NCI-H1105 (cell line): ENCODE measurements at places on chromosomes 2 and 18.

GRCh38 chr2:1115843-1116539, 165.3 kb downstream of the SNTG2 start:
- DNase-seq: no peak

- no peak for DNase-seq
These were observed 163.2 kb upstream of the CYRIA start for GRCh38 chr2:16828828-16829160.

DNA sequence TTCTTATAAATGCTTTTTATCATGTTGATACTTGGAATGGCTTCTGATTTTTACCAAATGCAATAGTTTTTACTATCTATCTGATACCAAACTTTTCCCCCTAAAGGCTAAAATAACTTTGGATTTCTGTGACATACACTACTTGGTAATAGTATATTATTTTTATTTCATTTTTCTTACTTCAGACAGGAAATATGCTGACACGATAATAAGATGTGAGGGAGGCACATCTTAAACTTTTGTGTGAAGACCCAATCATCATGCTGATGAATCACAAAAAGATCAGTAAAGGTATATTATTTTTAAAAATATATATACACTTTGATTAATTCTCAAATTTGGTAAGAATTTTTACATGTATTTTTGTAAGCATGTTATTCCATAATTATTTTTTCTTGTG, 122.8 kb downstream of the TGIF1 start:
- no peak for DNase-seq

DNA sequence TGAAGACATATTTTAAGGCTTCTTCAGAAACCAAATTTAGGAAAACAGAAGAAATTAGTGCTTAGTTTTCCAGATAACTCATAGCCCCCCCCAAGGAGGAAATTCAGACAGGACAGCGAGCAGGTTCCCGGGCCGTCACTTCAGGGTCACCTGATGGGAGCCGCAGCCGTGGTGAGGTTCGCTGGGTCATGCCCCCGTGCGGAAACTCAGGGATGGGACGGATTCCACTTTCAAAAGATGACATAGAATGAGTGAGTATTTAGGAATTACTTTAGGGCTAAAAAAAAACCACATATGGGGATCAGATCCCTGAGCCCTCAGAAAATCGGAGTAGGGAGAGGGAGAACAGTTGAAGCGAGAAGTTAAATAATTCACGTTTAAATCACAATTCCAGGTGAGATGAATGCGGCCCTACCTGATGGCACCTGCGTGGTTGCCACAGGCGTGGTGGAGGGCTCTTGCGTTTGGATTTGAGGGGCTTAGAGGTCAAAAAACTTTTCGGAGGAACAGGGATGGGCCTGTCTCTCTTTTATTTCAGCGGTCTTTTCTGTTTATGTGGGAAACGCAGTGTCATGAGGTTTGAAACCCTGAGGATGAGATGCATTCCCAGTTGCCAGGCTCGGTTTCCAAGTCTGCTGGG, 114.4 kb downstream of the NFATC1 start:
- DNase-seq: no peak

DNA sequence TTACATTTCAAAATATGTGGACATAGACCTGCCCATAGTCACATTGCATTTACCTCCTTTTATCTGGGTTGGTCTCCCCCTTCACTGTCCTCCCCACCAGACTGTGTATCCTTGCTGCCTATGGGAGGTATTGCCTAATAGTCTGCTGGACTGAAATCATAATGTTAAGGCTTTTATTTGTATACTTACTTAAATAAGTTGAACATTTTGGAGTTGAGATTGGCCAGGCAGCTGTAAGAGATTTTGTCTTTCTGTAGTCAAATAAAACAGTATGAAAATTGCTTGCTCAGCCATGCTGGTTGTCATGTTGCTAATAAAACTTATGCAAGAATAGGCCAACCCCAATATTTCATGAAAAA, 280.9 kb downstream of the PTPRM start:
- no peak for DNase-seq

DNA sequence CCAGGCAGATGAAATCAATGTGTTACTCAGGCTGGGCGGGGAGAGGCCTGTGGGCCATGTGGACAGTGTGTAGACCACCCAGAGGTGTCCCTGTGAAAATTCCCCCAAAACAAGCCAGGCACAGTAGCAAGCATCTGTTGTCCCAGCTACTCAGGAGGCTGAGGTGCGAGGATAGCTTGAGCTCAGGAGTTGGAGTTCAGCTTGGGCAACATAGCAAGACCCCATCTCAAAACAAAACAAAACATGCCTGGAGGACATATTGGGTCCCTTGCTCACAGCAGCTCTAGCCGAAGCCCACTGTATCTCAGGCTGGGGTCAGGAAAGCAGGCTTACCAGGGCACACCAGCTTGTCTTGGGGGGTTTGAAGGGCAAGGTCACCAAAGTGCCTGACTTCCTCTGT, 4.3 kb upstream of the PTMA start:
- DNase-seq: no peak

DNA sequence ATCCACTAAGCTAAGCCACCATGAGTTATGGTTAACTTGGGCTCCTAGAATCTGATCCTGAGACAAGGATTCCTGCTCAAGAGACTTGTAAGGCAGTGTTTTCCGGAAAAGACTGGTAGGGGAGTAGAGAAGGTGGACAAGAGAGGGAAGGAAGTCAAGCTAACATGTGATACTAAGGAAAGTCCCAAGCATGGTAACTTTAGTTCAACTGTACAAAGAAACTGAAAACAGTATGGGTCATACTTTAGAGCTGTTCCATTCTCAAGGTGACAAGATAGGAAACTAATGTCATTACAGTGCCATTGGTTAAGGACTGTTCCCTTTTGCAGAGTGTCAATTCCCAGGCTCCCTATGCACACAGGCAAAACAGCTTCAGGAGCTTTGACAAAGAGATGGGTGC, 5.8 kb downstream of the MYO5B start:
- no peak for DNase-seq

GRCh38 chr2:136787970-136788369, 22.6 kb downstream of the THSD7B start:
- no peak for DNase-seq

DNA sequence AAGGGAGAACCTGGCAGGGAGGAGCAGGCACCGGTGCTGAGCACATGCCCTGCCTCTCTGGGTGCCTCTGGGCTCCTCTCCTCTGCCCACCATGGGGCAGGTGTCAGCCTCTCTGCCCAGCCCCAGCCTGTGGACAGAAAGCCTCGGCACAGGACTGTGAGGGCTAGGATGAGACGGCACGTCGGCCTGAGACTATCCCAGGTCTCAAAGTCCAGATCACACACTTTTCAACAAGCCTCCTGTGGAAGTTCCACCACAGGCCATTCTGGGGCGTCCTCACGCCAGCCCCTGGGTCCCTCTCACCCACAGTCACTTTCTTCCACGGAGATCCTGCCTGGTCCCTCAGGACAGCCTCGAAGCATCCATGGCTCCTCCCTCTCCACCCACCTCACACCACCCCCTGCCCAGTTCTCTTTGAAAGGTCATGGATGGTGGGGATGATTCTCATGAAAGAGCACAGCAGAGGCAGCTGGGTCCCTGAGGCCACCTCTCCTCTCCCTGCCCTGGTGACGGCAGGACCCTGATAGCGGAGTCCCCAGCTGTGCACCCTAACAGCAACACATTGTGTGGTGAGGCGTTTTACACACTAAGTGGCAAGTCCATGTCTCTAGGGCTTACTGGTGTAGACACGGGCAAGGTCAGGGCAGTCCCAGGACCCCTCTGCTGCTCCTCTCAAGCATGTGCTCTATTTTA, 569.4 kb upstream of the SALL3 start:
- no peak for DNase-seq

DNA sequence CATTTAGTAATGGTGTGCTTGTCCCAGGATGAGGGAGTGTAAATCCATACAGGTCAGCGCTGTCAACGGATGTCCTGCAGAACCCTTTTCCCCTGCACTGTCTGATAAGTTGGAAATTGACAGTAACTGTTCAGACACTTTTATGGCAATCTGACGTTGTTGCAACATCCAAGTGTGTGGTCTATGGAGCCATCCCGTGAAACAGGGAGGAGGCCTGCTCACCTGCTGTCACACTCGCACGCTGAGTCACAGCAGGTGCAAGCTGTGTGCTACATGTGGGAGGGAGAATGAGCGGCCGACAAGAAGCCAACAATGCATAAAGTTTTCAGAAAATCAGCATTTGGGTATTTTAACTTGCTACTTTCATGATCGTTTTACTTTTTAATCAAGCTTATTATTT, 43.7 kb upstream of the RMDN2 start:
- DNase-seq: no peak

GRCh38 chr2:233063976-233064411, 3.9 kb downstream of the INPP5D start:
- no peak for DNase-seq

GRCh38 chr2:11096591-11096990, 58.7 kb upstream of the SLC66A3 start:
- DNase-seq: no peak

DNA sequence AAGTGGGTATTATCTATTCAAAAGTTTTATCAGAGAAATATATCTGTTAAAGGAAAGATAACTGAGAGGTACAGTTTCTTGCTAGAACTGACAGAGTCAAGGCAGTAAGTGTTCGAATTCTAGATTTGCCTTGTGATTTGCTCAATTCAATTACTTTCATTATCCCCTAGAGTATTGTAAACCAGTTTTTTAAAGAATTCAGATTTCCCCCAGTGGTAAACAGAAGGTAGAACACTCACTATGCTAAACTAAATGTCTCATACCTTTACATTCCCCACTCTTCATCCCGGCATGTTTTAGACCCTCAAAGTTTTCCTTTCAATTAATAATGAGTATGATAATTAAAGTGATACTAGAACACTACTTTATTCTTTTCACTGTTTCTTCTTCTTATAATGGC, 28.6 kb downstream of the TTC21B start:
- DNase-seq: no peak

DNA sequence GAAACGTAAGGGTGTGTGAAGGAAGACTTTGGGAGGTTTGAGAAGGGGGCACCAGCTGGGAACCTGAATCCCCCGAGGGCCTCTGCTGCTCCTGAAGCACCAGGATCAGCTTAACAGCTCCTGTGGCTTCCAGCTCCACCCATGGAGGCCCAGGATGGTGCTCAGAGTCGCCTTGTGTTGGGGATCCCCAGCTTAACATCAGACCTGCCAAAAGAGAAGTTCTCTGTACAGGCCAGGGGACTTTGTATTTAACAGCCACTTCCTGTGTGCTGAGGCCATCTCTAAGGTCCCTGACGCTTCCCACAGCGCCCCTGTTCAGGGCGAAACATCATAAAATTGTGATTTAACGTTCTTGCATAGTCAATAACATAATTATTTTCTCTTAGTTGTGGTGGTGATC, 77.5 kb downstream of the NCK2 start:
- DNase-seq: no peak

- DNase-seq: no peak
These were observed 127.9 kb downstream of the EVA1A start for GRCh38 chr2:75432761-75433361.

DNA sequence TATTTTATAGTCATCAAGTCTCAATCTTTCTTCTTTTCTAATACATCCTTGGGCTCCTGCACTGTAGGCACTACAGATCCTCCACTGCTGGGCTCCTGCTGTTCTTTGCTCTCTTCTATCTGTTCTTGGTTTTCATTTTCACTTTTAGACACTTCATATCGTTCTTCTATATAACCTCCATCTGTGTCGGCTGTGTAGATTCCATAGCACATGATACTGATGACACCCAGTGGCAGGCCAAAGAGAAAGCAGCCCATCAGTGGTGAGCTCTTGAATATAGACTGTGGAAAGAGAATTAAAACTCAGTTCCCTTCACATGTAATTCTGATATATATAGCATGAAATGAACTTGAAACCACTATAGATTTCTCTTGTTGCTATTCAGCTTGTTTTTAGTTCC, 38.0 kb downstream of the TMX3 start:
- no peak for DNase-seq
